ENCODE measurements at places on chromosomes 6 and 20. TPM values are rescaled to one million over a fixed set of nuclear protein-coding genes. Genes with fewer than 3 reads are reported as not detected.

Gene KCNQ5
- total RNA-seq, result 10.1 TPM

GRCh38 chr6:2502096-2502997 lies 248.4 kb downstream of the MYLK4 start:
- no peak for DNase-seq

Gene SLC22A16
- total RNA-seq, result not detected

DNA sequence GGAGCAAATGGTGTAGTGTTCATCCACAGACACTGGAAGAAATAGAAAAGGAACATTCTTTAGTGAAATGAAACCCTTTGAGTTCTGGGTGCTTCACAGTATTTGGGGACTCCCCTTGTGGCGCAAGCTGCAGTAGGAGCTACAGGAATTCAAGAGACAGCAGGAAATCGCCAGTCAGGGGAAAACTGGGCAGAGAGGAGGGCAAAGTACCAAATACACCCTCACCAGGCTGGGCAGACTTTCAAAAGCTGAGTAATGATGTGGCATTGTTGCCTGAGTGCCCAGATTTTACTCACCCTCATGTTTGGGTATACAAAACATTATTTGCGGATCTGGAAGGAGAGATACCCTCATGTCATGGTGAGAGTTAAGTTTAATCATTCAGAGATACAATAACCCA lies 97.9 kb downstream of the SOD2 start:
- no peak for DNase-seq

Gene BMP2
- total RNA-seq, result not detected

- DNase-seq, result no peak
Measured at GRCh38 chr6:105646391-105646867, 243.5 kb upstream of the PREP start.

DNA sequence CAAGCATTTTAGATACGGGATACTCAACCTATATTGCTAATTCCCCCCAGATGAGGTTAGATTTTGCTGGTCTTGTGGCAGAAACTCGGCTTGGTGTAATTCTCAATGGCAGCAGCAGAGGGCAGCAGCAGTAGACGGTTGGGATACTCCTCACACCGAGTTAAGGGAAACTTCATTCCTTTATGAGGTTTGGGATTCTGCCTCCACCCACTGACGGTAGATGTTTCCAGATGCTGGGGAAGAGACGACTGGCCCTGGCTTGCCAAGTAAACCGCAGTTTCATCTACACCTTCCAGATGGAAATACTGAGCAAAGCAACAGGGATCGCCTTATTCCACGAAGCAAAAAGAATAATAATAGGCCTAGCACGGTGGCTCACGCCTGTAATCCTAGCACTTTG lies 8.2 kb upstream of the TBC1D7 start:
- peak; percentile 72 for DNase-seq

Data from activated B cell treated with CpG ODN at 0.5 μM for 24 hours (primary cell).